ENCODE measurements at places on chromosomes 16 and 17.
A peak's percentile ranks its signal among the peaks of the same experiment; 100 is the strongest.

- no peak for DNase-seq
These were observed 50.6 kb downstream of the MED13 start for GRCh38 chr17:62014526-62014925.

GRCh38 chr17:72373910-72374741 lies 253.3 kb downstream of the SOX9 start:
- peak; percentile 26 for DNase-seq

- DNase-seq = peak; percentile 69
These were observed 197.4 kb downstream of the SPECC1 start for GRCh38 chr17:20206591-20206990.

DNA sequence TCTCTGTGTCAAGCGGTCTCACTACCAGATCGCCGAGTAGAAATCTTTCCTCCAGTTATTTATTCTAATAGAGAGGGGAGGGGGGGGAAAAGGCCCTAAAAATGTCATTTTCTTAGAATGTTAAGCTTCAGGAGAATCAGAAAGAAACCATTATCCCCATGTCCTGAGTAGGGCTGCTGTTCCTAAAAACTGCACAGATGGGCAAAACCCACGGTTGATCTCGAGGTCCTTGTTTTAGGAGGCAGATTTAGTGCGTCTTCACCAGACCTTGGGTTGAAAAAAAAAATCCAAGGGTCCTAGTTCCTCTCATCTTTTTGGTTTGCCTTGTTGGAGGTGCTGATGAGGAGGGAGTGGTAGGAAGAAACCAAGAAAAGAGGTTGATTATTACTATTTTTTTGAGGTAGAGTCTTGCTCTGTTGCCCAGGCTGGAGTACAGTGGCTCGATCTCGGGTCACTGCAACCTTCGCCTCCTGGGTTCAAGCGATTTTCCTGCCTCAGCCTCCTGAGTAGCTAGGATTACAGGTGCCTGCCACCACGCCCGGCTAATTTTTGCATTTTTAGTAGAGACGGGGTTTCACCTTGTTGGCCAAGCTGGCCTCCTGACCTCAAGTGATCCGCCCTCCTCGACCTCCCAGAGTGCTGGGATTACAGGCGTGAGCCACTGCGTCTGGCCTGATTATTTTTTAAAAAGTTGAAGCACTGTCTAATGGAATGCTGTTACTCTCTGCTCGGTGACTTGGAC lies 1.4 kb downstream of the CBFB start:
- no peak for DNase-seq

- no peak for DNase-seq
These were observed 17.0 kb upstream of the TRIM25 start for GRCh38 chr17:56930739-56931337.

GRCh38 chr16:4064950-4065352 lies 51.3 kb downstream of the ADCY9 start:
- DNase-seq = no peak

- DNase-seq = peak; percentile 73
These were observed 8.4 kb downstream of the RSPRY1 start for GRCh38 chr16:57194512-57194911.

DNA sequence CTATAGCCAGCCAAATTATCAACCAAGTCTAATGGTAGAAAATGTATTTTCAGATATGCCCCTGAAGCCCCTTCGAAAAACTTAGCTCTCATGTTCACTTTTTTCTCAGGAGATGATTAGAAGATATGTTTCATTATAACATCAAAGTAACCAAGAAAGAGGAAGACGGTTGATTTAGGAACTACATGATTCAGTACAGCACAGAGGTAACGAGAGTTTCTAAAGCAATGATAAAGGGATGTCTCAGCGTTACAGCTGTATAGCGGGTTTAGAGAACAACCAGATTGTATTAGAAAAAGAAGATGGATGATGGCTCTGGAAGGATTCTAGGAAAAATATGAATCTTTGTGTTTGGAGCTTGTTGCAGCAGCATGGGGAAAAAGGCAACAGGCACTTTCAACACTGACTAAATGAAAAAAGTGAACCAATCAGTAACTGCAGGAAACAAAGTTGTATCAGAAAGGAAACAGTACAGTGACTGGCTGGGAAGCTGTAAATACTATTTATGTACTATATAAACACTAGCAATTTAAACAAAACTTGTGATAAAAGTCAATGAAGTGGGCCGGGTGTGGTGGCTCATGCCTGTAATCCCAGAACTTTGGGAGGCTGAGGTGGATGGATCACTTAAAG lies 21.5 kb downstream of the MBTD1 start:
- DNase-seq = no peak

GRCh38 chr17:77324227-77324626 lies 183.5 kb downstream of the SEC14L1 start:
- no peak for DNase-seq
